ENCODE measurements at places on chromosomes 2 and 18.

DNA sequence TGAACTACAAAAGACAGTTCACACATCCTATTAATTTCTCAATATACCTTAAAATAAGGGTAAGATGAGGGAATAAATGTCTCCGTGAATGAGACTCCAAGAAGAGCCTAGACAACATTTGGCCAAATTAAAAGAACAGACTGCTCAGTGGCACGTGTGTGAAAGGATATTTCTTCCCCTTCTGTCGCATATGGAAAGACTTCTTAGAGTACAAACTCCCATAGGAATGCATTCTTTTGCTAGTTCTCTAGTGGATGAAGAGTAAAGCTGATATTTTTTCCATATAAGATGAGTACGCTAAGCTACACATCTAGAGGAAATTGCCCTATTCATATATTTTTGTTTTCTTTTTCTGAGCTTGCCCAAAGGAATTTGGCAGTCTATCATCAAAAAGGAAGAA, 710.0 kb upstream of the ID2 start:
- no peak for DNase-seq

DNA sequence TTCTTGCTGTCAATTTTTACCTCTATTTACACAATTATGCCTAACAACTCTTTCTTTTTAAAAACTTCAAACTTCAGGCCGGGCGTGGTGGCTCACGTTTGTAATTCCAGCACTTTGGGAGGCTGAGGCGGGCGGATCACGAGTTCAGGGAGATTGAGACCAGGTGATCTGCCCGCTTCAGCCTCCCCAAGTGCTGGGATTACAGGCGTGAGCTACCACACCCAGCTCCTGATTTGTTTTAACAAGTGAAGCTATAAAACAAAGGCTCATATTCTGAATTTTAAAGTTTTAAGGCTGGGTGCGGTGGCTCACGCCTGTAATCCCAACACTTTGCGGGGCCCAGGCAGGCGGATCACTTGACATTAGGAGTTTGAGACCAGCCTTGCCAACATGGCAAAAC, 15.5 kb downstream of the PTPN2 start:
- no peak for DNase-seq

DNA sequence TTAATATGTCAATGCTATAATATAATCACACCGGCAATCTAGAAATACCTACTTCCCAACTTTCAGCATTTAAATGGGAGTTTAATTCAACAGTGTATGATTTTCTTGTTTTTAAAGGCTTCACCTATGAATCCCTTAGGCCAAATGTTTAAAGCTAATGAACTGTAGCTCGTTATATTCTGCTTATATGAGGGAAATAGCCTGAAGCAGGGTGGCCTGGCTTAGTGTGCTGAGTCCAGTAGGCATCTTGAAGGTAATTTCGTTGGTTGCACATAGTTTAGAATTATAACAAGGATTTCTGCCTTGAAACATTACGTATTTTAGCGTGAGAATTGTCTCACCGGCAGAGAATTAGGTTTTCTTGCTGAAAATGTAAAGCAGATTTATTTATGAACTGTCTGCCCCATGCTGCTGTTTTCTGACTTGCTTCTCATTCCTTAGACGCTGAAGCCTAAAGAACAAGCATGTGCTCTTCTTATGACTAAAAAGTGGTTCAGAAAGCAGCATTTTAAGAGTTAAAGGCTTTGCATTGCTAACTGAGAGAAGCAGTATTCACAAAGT, 433.7 kb upstream of the RAB12 start:
- no peak for DNase-seq

- DNase-seq = no peak
Observed at GRCh38 chr2:133314795-133315194, 253.5 kb downstream of the NCKAP5 start.

DNA sequence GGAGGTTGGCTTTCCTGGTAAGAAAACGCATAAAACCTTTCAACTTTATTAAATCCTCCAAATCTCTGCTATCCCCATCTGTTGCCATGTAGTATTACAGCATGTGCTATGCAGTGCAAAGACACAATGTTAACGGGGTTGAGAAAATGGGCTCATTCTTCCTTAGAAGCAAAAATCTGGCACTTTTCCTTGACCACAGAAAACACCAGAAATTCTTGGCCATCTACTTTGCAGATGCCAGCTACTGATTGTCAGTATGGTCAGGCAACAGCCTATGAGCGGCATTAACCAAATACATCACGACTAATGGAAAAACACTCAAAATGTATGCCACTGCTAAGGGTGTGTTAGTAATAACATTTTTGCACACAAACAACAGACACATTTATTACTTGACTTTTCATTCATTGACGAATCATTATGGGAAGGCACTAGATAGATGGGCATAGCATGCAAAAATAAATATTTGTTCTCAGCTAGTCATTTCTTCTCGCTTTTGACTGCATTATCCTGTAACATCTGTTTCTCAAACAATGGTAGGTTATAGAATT, 65.2 kb upstream of the CRIM1 start:
- peak; percentile 41 for DNase-seq

- DNase-seq = no peak
Observed at GRCh38 chr2:149872638-149873150, 285.1 kb upstream of the MMADHC start.
